ENCODE measurements at places on chromosomes 6 and 20.

DNA sequence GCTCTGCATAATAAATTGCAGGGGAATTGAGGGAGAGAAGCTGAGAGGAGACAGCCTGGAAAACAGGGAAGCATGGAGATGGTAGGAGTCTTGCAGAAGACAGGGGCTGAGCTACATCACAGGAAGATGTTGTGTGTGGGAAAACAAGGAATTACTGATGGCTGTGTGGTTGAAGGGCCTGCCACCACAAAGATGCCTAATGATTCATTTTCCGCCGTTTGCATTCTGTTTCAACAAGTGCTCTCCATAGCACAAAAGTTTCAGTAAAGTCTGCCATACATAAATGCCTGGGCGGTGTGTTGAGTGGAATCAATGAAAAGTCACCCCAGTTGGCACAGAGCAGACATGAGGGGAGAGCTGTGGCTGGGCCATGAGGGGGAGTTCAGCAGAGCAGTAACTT is 5.6 kb upstream of the KLHL31 start:
- no peak for DNase-seq

- no peak for DNase-seq
These were observed 208.4 kb upstream of the CNR1 start for GRCh38 chr6:88374553-88374952.

- peak; percentile 55 for DNase-seq
These were observed 30.0 kb downstream of the KCNG1 start for GRCh38 chr20:50992733-50993457.

GRCh38 chr6:132959639-132960326 is 145.4 kb downstream of the RPS12 start:
- DNase-seq, result no peak
